ENCODE measurements at places on chromosomes 3 and 15. TPM values are rescaled to one million over a fixed set of nuclear protein-coding genes. Genes with fewer than 3 reads are reported as not detected.

The FILIP1L gene
- total RNA-seq = 1.2 TPM

The DNAH12 gene
- total RNA-seq = 0.82 TPM

The SH2D7 gene
- not detected for total RNA-seq

The UROC1 gene
- not detected for total RNA-seq

The ATP2B2 gene
- total RNA-seq = 62.8 TPM

The ARGFX gene
- not detected for total RNA-seq

The ALDH1L1 gene
- total RNA-seq = 1.6 TPM

The CADM2 gene
- 64.8 TPM for total RNA-seq

The SLC2A2 gene
- total RNA-seq = not detected

The SMCO1 gene
- not detected for total RNA-seq

All from frontal cortex (tissue), 4 donors.